Fibroblast of the aortic adventitia (primary cell): ENCODE measurements at places on chromosomes 3 and 15. TPM values are rescaled to one million over a fixed set of nuclear protein-coding genes. Genes with fewer than 3 reads are reported as not detected.

The GP5 gene
- total RNA-seq: 0.09 and 0.49 TPM in 2 replicates

The NEDD4 gene
- total RNA-seq: 8.1 and 34.3 TPM in 2 replicates

The KBTBD13 gene
- total RNA-seq: not detected in 2 replicates

The COPG1 gene
- total RNA-seq: 235 and 371 TPM in 2 replicates

The SNURF gene
- 5.9 and 8.7 TPM in 2 replicates for total RNA-seq

The C3orf22 gene
- not detected in 2 replicates for total RNA-seq

The CFAP20DC gene
- 1.3 and 7.3 TPM in 2 replicates for total RNA-seq

The NCKIPSD gene
- 8.1 and 20.0 TPM in 2 replicates for total RNA-seq

The CKMT1B gene
- not detected in 2 replicates for total RNA-seq
